Retina (tissue), 1 donor: ENCODE measurements at places on chromosomes 4 and X.

DNA sequence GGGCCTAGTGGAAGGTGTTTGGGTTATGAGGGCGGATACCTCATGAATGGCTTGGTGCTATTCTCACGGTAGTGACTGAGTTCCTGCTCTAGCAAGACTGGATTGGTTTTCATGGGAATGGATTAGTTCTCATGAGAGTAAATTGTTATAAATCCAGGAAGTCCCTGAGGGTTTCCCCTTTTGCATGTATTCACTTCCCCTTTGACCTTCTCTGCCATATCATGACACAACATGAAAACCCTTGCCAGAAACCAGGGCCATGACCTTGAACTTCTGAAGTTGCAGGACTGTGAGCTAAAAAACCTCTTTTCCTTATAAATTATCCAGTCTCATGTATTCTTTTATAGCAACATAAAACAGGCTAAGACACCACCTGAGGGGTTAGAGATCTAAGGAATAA lies 529.7 kb upstream of the RPS6KA3 start:
- no peak for DNase-seq

DNA sequence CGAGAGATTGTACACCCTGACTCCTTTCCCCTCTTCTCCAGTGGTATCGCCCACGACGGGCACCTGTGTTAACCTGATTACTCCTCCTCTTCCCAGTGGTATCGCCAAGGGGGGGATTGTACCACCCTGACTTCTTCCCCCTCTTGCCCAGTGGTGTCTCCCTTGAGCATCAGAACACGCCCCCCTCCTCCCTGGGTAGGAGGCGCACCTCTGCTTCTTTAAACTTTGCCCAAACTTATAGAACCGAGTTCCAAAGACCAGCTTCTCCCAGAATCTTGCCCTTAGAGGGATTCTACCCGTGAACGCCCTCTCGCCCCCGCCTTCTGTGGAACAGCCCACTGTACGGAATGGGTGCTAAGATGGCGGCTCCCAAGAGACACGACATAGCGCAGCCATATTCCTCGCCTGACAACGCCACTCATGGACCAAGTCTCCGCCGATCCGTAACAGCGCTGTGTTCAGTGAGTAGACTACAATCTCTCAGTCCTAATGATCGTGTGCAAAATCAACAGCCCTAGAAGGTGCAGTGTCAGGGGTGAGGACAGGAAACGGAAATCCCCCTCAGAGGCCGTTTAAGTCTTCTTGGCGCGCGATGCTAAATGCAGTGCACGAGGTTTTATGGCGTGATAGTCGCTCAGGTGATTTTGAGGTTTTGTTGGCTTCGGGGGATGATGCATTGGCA lies 4.2 kb upstream of the ZNF157 start:
- DNase-seq = peak; percentile 90

DNA sequence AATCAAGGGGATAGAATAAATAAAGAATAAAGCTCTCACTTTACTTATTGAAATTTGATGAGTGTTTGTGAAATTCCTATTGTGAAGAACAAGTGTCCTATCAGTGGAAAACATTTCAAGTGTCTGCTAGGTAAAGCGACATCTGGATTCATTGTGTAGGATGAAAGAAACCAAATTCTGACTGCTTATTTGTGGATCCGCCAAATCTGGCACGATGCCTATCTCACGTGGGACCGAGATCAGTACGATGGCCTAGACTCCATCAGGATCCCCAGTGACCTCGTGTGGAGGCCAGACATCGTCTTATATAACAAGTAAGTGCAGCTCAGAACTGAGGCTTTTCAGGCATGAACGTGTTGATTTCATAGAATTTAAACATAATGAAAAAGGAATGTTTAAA lies 1.9 kb downstream of the CHRNA9 start:
- no peak for DNase-seq

DNA sequence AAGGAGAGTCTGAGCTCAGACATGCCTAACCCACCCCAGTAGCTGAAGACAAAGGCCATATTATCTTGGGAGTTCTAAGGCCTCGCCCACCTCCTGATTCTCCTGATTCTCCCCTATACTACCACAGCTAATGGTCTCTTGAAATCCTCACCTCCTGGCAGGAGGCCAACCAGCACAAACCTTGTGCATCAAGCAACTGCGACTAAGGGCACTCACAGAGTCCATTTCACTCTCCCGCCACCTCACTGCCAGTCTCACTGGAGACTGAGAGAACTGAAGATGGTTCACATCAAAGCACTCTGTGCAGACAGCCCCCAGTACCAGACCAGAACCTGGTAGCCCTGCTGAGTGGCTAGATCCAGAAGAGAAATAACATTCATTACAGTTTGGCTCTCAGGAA lies 102.1 kb upstream of the KLF8 start:
- DNase-seq = no peak

DNA sequence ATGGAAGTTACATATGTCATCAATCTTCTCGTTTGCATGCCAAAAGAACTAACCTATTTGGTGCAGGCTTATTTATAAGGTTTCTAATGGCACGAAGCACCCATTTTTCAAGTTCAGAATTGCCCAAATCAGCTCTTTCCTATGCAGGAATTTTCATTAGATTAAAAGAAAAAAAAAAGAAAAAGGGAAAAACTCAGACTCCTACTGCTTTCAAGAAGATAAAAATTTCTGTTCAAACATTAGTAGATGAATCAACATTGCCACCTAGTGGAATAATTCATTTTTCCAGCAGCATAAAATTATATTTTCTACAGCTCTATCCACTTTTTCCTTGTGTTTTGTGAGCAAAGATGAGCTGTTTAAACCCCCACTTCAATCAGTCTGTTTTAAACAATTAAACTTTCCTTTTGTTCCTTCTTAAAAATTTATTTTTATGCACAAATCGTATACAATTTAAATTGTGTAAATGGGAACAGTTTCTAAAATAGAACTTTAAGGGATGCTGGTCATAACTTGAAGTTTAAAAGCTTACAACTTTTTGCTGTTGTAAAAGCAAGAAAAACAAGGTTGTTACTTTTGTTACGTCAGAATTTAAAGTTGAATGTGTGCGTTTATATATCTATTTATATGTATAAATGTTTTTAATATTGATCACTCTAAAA lies 309.9 kb downstream of the ARAP2 start:
- peak; percentile 62 for DNase-seq

DNA sequence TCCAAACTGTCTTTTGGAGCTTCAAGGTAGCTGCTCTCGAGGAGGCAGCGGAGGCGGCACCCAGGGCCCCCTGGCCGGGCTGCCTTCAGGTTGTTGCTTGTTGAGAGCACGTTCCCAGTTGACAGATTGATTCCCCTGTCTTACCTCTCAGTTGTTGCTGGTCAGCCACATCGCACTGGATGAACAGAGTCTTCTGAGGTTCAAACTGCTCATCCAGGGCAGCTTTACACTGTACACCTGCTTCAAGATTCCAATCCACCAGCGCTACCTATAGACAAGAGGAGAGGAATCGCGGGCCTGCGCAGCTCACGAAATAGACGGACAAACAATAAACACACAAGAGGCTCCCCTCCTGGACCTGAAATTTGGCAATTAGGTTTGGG lies 497 bp downstream of the HPGD start:
- no peak for DNase-seq

DNA sequence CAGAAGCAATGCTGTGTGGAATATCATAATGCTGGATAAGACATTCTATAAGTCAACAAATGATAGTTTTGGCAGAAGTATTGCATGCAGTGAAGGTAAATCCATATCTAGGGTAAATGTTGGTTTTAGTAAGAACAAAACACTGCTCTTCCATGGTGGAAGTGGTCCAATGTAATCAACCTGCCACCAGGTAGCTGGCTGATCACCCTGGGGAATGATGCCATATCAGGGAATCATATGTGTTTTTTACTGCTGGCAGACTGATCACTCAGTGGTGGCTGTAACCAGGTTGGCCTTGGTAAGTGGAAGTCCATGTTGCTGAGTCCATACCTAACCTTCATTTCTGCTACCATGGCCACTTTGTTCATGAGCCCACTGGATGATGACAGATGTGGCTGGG lies 74.0 kb upstream of the CENPE start:
- no peak for DNase-seq

DNA sequence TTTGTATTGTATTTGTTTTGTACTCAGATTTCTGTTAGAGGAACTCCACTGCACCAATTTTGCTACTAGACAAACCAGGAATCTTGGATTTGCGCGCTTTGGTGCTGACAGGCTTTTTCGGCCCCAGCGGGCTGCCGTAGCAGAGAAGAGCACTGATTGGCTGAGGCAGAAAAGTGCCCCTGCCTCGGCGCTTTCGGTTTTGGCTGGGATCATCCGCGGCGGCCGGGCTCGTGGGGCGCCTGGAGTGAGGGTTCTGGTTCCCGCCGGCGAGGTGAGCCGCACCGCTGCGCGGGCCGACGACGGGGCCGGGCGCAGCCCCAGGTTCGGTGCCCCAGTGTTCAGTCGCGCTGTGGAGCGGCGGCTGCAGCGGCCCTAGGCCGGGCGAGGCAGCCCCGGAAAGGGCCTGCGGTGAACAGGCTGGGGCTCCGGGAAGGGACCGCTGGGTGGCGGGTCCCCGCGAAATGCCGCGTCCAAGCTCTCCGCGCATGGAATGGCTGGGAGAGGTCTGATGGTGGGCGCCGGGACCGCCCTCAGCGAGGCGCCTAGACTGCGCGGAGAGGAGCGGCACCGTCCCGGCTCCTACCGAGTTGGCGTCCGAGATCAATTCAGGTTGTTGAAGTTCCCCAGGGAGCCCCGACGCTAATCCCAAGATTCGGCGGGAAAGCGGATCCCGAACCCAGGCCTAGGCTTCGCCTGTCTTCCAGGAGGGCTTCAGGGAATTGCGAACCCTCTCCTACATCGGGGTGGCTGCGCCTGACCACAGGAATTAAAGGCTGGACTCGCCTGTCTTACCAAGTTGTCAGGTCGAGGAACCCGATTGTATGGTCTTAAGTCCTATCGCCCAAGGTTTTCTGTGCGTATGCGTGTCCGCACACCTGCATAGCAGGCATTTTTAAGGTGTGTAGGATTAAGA lies at the start of gene LSM6:
TSS of gene LSM6 (plus strand) at position 178 of the 913 bp plus-strand sequence. CDS start 7,204 bp downstream, outside the sequence.
- DNase-seq = peak; percentile 95

DNA sequence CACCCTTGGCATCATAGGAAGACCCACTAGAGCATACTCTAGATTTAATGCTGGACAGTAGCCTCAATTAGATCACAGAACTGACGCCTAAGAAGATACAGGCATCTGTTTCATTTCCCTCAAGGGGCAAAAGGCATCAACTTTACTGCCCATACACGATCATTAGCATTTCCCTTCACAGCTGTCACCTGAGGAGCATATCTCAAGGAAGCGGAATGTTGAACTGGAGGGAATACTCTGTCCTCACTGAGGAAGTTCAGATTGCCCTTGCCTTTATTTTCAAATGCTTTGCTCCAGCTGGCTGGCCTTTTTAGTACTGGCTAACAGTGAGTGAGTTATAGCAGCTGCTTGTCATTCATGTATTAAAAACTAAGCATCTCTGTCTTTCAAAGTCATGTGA lies 508.4 kb upstream of the GALNT7 start:
- DNase-seq = no peak

DNA sequence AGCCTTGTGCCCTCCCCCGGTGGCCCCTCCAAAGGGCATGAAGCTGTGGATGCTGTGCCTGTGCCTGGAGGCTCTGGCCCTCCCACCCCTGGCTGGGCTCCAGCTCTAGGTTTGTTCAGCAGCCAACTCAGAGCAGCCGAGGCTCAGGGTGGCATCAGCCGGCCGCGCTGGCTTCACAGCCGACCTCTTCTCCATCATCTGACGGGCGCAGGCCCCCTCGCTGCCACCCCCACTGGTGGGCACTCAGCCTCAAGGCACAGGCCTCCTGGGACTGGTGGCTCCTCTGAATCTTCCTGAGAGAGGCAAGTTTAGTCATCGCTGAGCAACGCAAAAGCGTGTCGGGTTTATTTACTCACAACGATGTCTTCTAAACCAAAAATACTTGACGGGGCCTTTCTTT lies 46.0 kb downstream of the PCGF3 start:
- DNase-seq = no peak

GRCh38 chrX:56813318-56813837 lies 84.3 kb downstream of the NBDY start:
- no peak for DNase-seq

GRCh38 chr4:130485371-130485770 lies 1389.4 kb downstream of the C4orf33 start:
- no peak for DNase-seq

DNA sequence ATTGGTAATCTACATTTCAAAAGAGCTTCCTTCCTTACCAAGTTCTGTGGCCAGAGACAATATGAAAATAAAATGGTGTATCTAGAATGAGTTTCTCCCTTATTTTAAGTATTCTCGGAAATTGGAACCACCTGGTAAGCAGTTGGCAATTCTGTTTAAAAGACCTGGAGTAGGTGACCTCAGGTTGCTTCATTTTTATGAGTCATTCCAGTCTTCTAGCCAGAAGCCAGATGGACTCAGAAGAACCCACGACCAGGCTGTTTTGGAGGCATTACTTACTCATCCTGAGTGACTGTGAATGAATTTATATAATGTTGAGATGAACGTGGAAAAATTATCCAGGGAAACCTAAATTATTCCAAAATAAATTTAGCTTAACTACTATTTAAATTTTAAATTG lies 9.1 kb downstream of the BMPR1B start:
- DNase-seq = no peak

- peak; percentile 74 for DNase-seq
Measured at GRCh38 chr4:10296730-10297129, 160.5 kb downstream of the ZNF518B start.

- no peak for DNase-seq
Measured at GRCh38 chr4:125321709-125322365, 7.1 kb downstream of the FAT4 start.

DNA sequence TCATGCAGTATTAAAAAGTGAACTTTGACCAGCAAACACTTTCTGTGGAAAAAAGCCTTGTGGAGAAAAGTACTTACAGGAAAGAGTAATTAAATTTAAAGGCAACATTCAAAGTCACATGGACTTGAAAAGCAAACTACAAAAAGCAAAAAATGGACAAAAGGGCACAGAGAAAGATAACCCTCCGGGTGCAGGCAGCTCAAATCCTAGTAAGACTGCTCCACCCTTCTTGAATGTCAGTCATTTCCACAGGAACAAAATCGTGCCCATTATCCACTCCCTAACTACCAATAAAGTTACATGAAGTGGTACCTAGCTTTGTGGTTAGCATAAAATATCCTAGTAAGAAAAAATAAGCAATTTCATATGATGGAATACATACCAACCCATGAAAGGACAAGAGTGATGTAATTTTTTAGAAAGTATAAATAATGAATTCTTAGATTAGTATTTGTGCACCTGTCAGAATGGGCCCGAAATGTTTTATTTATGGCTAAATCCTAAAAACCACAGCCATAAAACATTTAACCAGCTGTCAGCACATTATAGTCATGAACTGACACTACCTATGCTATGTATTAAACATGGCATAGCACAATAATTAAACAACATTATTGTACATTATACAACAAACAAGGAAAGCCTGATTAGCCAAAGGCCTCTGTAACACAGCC lies 43.3 kb downstream of the MAML3 start:
- DNase-seq = no peak
